ENCODE measurements at places on chromosomes 3 and 15. TPM values are rescaled to one million over a fixed set of nuclear protein-coding genes. Genes with fewer than 3 reads are reported as not detected.
A peak's percentile ranks its signal among the peaks of the same experiment; 100 is the strongest.

GRCh38 chr15:25936004-25936403 is 72.9 kb upstream of the ATP10A start:
- DNase-seq, result no peak

DNA sequence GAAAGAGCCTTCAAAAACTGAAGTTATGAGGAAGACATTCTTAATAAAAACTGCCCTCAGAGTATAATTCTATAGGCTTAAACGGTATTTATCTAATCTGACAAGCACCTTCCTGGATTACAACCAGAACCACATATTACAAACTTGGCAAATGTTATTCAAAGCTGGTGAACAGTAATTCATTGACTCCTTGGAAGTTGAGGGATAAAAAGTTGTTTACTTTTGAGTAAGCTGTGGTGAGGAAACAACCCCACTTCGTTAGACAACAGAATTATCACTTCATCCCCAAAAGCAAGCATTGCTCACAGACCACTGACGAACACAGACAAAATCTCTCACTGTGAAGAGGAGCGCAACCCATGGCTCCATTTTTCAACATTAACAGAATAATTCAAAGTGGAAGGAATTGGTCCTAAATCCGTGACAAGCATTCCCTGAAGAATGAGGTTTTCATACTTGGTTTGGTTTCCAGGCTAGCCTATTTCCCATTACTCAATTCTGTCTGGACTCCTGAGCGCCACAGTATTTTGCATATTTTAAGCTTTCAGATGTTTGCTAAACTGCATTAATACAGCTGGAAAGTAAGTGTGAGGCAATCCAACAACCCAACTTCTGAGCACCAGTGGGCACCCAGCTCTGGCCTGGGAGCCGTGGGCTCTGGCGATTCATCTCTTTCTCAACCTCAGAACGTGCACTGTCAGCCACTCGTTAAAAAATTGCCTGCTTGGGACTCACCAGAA is 32.7 kb downstream of the LRIG1 start:
- DNase-seq, result no peak

- no peak for DNase-seq
Measured at GRCh38 chr3:186004209-186004608, 66.4 kb upstream of the TRA2B start.

DNA sequence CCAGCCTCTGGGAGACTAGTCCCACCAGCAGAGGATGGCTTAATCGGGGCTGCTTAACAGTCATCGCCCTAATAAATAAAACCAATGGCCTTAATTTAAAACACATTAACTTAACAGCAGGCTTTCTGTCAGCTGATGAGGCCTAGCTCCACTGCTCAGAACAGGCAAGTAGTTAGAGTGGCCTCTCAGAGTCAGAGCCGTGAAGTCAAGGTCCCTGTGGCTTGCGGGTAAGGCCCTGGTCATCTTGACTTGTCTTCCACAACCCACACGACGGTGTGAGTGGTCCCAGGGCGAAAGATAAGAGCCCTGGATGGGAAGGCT is 11.8 kb downstream of the XXYLT1 start:
- DNase-seq, result peak; percentile 87

DNA sequence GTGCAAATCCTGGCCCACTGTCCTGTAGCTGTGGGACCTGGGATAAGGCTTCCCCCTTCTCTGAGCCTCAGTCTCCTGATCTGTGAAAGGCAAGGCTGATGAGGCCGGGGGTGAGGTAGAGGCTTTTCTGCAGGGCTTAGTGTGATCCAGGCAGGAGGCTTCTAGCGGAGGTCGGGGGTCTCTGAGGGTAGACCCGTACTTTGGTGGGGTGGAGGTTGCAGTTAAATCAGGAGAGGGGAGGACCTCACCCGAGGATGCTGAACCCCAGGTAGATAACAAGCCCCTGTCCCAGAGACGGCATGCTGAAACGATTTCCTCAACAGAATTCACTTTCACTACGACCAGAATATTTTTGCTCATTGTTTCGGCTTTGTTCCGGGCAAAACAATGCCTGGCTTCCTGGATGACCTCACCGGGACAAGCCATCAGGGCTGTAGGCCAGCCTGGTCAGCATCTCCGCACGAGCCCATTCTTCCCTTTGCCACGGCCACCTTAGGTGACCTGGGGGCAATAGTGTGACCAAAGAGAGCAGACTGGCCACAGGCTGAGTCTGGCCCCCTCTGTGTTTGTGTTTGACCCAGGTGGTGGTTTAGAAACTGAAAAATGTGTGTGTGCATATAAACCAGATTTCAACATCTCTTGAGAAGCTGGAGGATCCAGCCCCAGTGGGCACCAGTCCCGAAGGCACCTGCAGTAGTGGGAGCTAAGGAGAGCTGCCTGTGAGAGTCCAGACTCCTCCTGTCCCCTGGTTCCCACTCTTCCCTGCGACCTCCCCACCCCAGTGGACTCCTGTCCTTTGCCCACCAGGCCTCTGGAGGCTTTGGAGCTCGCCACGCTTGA is 33.0 kb downstream of the SLC6A6 start:
- DNase-seq, result no peak

- DNase-seq, result no peak
Measured at GRCh38 chr15:51374131-51374530, 32.7 kb downstream of the GLDN start.

GRCh38 chr15:88894348-88894818 is 961 bp downstream of the HAPLN3 start:
- DNase-seq, result no peak

GRCh38 chr3:186814100-186814499 is 7.8 kb upstream of the RFC4 start:
- DNase-seq, result no peak

DNA sequence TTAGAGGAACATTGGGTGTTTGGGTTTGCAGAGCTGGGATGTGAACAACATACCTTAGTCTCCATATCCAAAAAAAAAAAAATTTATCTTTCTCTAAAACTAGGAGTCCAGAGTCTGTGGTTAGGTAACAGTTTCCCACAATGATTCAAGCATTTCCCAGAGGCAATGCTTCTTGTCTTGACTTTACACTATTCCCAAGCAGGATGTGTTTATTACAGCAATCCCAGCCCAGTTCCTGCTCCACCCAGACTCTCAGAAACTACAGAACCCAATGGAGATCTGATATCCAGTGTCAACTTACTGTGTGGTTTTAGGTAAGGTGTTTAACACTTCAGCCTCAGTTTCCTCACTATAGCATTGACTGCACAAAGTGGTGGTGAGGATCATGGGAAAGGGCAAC is 2.3 kb upstream of the C3orf62 start:
- DNase-seq, result no peak

DNA sequence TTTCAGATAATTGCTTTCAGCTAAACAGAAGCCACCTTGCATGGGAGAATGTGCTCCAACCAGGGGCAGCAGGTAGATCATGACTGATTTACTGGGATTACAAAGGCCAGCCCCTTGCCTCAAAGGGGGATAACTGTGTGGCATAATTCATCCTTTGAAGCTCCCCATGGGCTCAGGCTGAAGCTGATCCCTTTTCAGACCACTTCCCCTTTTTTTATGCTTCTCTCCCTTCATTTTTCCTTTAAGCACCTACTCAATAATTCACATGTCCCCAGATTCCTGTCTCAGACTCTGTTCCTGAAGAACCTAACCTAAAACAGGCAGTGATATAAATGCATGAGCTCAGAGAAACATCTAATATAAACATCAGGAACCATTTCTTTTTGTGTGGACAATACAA is 8.2 kb upstream of the MYRIP start:
- no peak for DNase-seq

GRCh38 chr3:105731686-105732085 is 137.1 kb downstream of the CBLB start:
- no peak for DNase-seq

GRCh38 chr15:39132954-39133600 is 447.8 kb upstream of the THBS1 start:
- no peak for DNase-seq

- no peak for DNase-seq
Measured at GRCh38 chr3:153078826-153079225, 83.2 kb upstream of the RAP2B start.

- no peak for DNase-seq
Measured at GRCh38 chr3:173685456-173685855, 287.9 kb downstream of the NLGN1 start.

GRCh38 chr3:834679-835078 is 258.1 kb upstream of the CNTN6 start:
- no peak for DNase-seq

- no peak for DNase-seq
Measured at GRCh38 chr3:31495971-31496665, 36.6 kb upstream of the STT3B start.

GRCh38 chr3:160677459-160677881 is 510 bp downstream of the ARL14 start:
- no peak for DNase-seq

DNA sequence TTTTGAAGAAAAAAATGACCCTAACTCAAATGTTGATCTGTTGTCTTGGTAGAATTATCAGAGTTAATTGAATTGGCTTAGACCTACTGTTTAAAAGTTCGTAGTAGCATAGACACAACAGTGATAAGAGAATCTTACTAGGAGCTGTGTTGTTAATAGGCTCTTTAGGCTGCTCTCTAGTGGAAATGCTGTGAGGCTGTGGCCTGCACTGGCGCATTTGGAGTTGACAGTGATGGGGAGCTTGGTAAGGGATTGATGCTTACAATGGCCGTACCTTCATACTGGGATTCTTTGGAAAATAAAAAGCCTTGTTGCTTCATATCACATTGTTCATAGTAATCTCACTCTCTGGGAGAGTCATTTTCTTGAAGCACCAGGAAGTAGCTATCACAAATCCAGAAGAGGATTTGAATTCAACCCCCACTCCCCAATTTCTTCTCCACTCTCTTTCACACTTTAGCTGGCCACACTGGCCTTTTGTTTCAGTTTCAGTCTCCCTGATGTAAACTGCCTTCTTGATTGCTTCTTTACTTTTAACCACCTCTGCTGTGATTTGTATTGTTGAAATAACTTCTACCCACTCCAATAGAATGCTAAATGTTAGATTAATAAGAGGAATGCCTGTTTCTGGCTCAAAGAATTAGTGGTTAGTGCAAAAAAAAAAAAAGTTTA is 56.6 kb downstream of the CEP63 start:
- no peak for DNase-seq

DNA sequence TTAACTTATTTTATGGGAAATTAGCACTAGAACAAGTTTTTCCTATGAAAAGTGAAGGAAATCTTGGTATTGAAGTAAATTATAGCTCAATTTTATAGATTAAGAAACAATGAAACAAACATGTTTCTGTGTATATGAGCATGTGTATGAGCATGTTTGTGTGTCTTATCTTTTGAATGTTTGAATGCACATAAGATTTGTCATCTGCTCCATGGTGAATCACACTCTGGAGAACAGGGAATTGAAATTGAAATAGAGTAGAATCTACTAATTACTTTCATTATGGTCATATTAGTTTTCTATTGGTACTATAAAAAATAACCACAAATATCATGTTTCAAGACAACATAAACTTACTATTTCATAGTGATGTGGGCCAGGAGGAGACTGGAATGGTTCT is 646.6 kb downstream of the OTOL1 start:
- no peak for DNase-seq

DNA sequence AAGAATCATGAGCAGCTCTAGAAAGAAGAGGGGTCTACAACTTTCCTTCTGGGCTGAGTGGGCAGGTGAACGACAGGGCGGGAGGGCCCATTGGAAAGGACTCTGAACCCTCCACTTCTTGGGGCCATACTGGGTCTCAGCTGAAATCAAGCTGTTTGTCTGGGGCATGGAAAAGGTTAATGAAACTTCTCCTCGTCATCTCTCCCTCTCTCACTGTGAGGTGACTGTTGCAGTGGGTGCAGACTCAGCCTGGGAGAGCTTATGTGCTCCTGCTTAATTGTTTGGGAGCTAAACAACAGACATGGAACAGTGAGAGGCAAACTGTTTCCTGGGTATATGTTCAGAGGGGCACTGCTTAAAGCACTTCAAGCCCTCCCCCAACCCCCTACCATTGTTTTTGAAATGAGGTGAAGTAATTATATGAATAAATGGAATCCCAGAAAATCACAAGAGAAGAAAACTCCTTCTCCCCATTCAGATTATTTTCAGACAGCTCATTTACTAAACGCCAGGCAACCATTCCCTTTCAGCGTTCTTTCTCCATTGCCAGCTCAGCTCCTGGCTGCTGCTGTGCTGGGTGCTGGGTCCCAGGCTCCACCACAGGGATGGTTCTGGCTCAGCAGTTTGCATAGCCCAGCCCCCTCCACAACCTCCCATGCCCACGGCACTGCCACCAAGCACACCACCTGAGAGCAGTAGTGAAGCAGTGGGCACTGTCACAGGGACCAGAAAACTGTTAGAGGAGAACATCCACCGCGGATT is 444.9 kb upstream of the TBL1XR1 start:
- DNase-seq, result no peak

- DNase-seq, result no peak
Measured at GRCh38 chr3:72961752-72962151, 34.9 kb upstream of the PPP4R2 start.

DNA sequence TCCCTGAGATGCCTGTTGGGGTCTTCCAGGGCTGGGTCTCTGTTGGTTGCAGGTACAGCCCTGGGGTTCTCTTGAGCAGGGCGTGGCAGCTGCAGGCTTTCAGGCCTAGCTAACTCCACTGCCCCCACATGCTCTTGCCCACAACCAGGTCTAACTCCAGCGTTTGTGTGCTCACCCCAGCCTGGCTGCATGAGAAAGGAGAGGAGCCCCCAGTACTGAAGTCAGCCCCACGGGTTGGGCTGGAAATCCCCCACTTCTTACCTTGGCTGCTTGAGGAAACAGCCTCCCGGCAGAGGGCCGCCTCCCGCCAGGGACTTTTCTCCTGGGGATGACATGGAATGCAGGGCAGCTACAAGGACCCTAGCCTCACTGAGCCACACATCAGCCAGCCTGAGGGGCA is 16.7 kb upstream of the DLL4 start:
- no peak for DNase-seq

FAM81A gene
- 0.49 TPM for total RNA-seq

KLHL40 gene
- total RNA-seq, result not detected

SLC24A5 gene
- not detected for total RNA-seq

SLC51A gene
- 1.2 TPM for total RNA-seq

CLDN1 gene
- total RNA-seq, result 48.6 TPM

PCBP4 gene
- 36.6 TPM for total RNA-seq

MOBP gene
- not detected for total RNA-seq

SYNPR gene
- total RNA-seq, result not detected

RAB6B gene
- total RNA-seq, result 3.7 TPM

STX19 gene
- total RNA-seq, result 2.5 TPM

BBS4 gene
- total RNA-seq, result 37.1 TPM

PARP16 gene
- 12.8 TPM for total RNA-seq

ZNF860 gene
- 2.0 TPM for total RNA-seq

P2RY1 gene
- 17.9 TPM for total RNA-seq

ZNF770 gene
- total RNA-seq, result 28.2 TPM

ANKRD63 gene
- total RNA-seq, result not detected
